KBM-7 (cell line): ENCODE measurements at places on chromosomes 3 and 15.

GRCh38 chr3:21055015-21055414 is 696.0 kb downstream of the ZNF385D start:
- no peak for DNase-seq

DNA sequence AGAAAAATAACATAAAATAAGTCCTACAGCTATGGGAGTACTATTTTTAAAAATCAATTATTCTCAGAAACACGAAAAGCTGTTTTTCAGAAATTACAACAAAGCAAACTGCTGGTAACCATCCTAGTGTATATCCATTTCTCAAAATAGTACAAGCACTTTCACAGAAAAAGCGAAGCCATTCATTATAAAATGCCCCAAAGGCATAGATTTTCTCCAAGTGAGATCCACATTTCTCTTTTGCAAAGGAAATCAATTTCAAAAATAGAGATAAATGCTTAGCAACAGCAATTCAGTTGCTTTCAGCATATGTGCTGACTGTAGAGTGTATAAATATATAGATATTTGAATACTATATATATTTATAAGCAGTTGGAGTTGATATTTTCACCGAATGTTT is 1266.3 kb downstream of the SI start:
- DNase-seq: no peak

DNA sequence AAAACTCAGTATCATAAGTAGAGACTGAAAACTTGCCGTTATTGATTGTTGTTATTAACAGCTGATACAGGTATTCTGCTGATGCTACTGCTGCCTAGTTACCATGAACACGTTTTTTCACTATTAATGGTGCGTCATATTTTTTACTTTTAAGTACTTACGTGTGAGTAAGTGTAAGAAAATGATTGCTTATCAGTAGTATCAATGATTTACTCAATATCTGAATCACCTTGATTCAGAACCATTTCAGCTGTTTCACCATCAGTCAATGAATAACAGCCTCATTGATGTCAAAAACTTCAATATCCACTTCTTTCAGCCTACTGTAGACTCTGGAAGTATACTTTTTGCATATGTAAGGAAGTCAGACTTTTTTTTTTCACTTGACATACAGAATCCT is 4.7 kb downstream of the CCR8 start:
- DNase-seq: no peak

- no peak for DNase-seq
Observed at GRCh38 chr3:116298151-116298550, 147.1 kb downstream of the LSAMP start.

- no peak for DNase-seq
Observed at GRCh38 chr3:41674449-41674848, 287.5 kb downstream of the ULK4 start.

DNA sequence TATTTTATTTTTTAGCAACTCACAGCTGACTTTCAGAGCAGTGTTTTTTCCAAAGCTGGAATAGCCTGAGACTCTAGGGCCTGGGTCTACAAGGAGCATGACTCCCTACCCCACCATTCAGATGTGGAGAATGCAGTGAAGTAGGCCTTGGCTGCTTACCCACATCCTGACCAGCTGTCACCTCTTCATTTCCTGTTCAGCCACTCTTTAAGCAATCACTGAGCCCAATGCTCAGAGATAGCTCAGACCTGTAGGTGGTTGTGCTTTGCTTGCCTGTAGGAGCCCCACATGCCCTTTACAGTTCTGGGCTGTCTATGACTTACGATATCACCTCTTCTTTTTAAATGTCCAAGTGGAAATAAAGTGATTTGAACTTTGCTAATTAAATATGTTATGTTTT is 148.1 kb downstream of the NEK11 start:
- peak; percentile 82 for DNase-seq

DNA sequence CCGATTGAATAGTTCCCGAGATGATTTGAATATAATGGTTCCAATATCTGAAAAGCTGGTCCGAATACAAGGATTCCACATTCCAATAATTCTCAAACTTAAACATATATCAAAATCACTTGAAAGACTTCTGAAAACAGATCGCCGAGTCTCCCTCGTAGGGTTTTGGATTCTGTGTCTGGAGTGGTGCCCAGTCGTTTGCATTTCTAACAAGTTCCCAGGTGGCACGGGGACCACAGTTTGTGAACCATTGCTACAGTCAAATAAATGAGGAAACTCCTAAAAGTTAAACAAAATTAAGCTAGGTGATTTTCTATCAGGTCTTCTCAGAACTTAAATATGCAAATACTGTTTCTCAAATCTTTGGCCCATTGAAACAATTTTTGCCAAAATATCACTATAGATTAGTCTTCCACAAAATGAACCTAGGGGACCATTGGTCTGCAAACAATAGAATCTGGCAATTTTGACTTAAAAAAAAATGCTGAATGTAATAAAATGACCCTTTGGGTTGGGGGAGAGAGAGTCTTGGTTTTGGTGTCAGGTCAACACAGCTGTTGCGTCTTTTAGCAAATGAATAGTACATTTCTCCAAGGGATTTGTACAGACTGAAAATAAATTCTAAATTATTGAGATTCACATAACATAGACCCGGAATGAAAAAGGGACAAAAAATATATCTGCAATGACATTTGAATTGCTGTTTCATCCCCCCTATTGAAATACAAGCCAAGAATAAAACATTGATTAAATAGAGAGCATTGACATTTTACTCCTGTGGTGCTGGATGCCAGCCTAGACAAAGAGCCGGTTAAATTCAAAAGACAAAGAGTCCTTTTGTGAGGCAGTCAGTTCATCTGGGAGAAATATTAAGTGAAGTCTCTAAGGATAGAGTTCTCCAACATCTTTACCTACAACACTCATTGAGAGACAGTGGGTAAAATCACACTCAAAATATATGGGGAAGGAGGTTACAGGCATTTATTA is 175.7 kb upstream of the ADAMTS9 start:
- DNase-seq: no peak
